ENCODE measurements at places on chromosomes 11 and 22.

DNA sequence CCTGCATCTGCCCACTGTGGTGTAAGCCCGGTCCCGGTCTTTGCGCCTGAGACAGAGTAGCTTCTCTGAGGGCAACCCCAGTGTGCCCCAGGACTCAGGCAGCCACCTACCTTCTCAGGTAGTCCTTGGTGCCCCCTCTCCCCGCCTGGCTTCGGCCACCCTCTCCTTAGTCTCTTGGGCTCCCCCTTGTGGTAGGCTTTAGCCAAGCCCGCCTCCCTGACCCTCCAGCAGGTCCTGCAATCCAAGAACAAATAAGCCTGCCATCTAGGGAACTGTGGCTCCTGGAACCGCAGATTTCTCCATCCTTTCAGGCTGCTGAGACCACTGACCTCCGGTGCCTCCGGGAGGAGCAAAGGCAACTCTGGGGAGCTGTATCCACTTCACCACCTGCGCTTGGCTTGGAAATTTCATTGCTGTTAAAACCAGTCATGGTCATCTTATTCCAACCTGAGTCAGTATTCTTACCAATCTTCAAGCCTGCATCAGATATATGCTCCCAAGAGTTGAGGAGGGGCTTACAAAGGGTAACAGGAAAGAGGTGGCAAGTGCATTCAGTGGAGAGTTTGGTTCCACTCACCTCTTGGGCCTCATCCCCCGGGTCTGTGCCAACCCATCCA lies 52.8 kb upstream of the TENM4 start:
- peak; percentile 64 for DNase-seq
- no peaks in the 10 kb centered on the region for H3K4me1 ChIP-seq
- no peaks in the 10 kb centered on the region for H3K27me3 ChIP-seq
- no peaks in the 10 kb centered on the region for H3K36me3 ChIP-seq
- H3K27ac ChIP-seq = no peak overlapping the region
- H3K4me3 ChIP-seq = no peak overlapping the region

- no peaks in the 10 kb centered on the region for H3K27me3 ChIP-seq
- peak overlapping the region; percentile 81 for H3K4me3 ChIP-seq
- peak overlapping the region; percentile 85 for H3K27ac ChIP-seq
- H3K4me1 ChIP-seq = peaks cover 70% of the 10 kb centered on the region
Measured at GRCh38 chr11:134036492-134037045, 32.3 kb upstream of the JAM3 start.

DNA sequence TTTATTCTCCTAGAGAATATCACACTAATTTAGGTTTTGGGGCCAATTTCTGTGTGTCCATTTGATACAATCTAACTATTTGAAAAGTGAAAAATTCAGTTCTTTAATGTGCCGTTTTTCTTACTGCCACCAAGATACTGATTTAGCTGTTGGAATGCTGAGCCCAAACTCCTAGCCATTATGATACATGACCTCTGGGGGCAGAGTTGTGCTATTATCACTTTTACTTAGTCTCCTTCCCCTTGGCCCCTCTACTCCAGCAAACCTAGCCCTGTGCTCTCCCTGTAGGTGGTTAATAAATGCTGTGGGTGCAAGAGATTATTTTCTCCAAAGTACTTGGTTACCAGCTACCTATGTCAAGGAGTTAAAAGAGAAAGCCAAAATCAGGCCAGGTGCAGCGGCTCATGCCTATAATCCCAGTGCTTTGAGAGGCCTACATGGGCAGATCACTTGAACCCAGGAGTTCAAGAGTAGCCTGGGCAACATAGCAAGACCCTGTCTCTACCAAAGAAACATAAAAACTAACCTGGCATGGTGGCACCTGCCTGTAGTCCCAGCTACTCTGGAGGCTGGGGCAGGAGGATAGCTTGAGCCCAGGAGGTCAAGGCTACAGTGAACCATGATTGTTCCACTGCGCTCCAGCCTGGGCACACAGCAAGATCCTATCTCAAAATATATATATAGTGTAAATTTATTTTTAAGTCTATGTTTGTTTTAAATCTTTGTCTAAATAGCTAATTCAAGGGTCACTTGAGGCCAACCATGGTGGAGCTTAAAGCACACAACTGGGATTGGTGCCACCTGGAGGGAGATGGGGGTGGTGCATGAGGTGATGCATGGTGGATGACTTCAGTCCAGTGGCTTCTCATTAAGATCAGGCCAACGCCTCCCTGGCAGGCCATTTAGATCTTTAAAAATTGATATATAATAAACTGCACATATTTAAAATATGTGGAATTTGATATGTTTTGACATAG lies 193.2 kb upstream of the PLET1 start:
- H3K4me1 ChIP-seq = no peaks in the 10 kb centered on the region
- H3K27ac ChIP-seq = no peak overlapping the region
- no peak overlapping the region for H3K4me3 ChIP-seq
- H3K36me3 ChIP-seq = no peaks in the 10 kb centered on the region
- peak; percentile 26 for DNase-seq

- DNase-seq = no peak
- H3K4me1 ChIP-seq = no peaks in the 10 kb centered on the region
- no peaks in the 10 kb centered on the region for H3K27me3 ChIP-seq
- no peak overlapping the region for H3K27ac ChIP-seq
Measured at GRCh38 chr11:117945047-117945810, 16.0 kb upstream of the TMPRSS13 start.

- peaks cover 7% of the 10 kb centered on the region for H3K4me1 ChIP-seq
- DNase-seq = no peak
- H3K27me3 ChIP-seq = peaks cover 26% of the 10 kb centered on the region
- no peaks in the 10 kb centered on the region for H3K36me3 ChIP-seq
- H3K27ac ChIP-seq = no peak overlapping the region
Measured at GRCh38 chr11:74736031-74736430, 4.8 kb upstream of the CHRDL2 start.

- no peak for DNase-seq
- no peaks in the 10 kb centered on the region for H3K27me3 ChIP-seq
- H3K36me3 ChIP-seq = no peaks in the 10 kb centered on the region
- H3K27ac ChIP-seq = peak overlapping the region; percentile 83
- no peak overlapping the region for H3K4me3 ChIP-seq
Measured at GRCh38 chr11:72630104-72630852, 43.9 kb downstream of the PDE2A start.

- no peaks in the 10 kb centered on the region for H3K27me3 ChIP-seq
- no peaks in the 10 kb centered on the region for H3K36me3 ChIP-seq
- DNase-seq = no peak
- H3K4me1 ChIP-seq = no peaks in the 10 kb centered on the region
- H3K4me3 ChIP-seq = no peak overlapping the region
Measured at GRCh38 chr22:48153726-48154125, 1391.3 kb downstream of the TBC1D22A start.

DNA sequence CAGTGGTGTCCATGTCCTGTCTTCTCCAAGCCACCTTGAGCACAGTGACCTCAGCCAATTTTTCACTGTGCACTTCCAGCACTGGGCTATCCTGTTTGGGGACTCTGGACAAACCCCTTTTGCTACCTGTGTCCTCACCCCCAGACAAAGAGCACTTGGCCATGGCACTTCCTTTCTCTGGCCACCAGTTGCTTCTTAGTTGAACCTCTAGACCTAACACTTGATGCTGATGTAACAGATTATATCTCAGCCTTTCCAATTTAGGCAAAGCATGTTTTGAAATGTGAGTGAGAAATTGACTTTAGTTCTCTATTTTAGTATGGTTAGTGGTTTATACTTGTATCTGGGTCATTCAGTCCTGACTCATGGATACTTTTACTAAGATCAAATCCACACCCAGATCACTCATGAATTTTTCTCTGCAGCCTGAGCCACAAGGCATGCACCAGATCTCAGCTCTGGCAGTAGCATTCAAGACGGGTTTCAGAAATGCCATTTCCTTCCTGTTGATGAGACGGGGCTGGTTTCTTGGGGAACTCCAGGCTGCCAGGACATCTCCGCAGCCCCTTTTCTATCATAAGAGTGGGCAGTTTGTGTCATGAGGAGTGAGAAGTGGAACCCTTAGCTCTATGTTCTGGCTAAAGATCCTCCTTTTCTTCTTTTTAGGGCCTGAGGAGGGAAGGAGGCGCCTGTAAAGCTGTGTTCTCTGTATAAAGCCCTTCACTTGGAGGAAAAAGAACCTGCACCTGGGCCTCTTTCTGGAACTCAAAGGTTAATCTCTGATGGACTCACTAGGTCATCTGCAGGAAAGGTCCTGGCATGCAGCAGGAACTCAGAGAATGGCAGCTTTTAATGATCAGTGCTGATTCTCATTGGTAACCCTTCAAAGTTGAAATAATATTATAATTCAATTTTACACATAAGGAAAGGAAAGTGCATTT lies 185.6 kb upstream of the TENM4 start:
- no peak for DNase-seq
- no peak overlapping the region for H3K4me3 ChIP-seq
- H3K36me3 ChIP-seq = no peaks in the 10 kb centered on the region
- no peak overlapping the region for H3K27ac ChIP-seq

DNA sequence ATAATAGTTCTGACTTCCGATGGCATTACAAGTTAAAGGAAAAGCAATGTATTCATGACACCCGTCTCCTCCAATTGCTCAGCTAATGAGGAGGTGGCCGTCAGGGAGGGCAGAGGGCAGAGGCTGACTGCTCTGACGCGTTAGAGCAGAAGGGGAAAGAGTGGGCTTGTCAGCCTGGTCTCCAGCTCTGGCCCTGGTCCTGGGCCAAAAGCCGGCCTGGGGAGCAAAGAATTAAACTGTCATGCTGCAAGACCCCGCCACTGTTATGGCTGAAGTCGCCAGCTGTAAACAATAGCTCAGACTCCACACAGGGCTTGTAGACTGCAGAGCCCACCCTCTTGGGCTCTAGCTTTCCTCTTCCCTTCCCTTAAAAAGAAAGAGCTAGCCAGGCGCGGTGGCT lies 119.7 kb downstream of the NAT10 start:
- no peaks in the 10 kb centered on the region for H3K36me3 ChIP-seq
- H3K4me1 ChIP-seq = peaks cover 18% of the 10 kb centered on the region
- DNase-seq = no peak
- no peak overlapping the region for H3K4me3 ChIP-seq

GRCh38 chr11:79627281-79627680 lies 186.5 kb upstream of the TENM4 start:
- H3K27me3 ChIP-seq = no peaks in the 10 kb centered on the region
- H3K4me3 ChIP-seq = no peak overlapping the region
- no peak for DNase-seq

- H3K27ac ChIP-seq = no peak overlapping the region
- no peaks in the 10 kb centered on the region for H3K36me3 ChIP-seq
- no peak overlapping the region for H3K4me3 ChIP-seq
- DNase-seq = no peak
- H3K27me3 ChIP-seq = no peaks in the 10 kb centered on the region
Measured at GRCh38 chr11:12016246-12016645, 7.8 kb upstream of the DKK3 start.

DNA sequence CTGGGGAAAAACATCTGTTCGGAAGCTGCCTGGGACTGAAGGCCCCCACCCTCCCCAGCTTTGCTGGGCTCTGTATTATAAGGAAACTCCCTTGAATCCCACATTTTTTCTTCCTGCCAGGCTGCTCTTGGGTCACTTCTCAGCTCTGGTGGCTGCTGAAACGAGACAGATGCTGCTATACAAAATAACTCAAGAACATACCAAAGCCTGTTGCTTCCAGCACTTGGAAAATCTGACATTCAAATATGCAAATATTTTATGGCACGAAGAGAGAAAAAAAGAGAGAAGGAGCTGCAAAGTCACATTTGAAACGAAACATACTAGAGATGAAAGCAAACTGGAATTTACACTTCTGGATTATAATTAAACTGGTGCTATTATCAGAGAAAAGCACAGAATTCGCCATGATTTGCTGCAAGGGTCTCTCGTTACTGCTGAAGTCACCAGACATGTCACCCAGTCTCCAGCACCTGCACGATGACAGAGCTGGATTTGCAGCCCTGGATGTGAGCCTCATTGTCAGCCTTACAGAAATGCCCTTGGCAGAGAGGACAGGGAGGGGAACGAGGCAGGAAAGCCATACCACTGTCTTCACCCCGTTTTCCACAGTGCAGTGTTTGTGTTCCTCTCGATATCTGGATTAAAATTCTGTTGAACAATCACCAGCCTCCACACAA lies 47.9 kb upstream of the IGSF9B start:
- H3K4me3 ChIP-seq = no peak overlapping the region
- H3K27me3 ChIP-seq = no peaks in the 10 kb centered on the region
- H3K36me3 ChIP-seq = no peaks in the 10 kb centered on the region
- DNase-seq = peak; percentile 19
- H3K4me1 ChIP-seq = peaks cover 32% of the 10 kb centered on the region

DNA sequence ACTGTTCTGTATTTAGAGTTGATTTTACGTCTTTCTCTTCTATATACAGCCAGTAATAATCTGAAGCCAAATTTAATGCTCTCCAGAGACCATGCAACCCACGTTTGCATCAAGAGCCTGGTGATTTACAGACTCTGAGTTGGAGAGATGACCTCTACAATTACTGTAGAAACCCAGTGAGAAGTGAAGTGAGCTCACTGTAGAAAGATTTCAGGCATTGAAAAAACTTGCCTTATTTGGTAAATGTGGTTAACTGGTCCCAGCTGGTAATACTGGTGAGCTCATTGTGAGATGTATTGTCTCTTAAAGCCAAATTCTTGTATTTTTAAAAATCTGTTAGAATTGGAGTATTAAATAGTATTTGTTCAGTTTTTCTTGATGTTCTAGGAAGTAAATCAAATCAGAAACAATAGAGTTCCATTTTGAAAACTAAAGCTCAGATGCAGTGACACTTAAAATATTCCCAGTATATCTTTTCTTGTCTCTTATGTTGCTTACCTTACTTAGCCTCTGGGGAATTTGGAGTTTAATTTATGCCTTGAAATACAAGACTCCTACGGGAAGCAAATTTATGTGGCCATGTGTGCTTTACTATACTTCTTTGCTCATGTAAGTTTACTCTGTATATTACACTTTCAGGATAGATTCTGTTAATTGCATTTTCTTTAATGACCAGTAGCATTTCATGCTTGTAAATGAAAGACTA lies 189.9 kb downstream of the ARHGAP42 start:
- no peak overlapping the region for H3K4me3 ChIP-seq
- no peaks in the 10 kb centered on the region for H3K36me3 ChIP-seq
- H3K27ac ChIP-seq = peak overlapping the region; percentile 78
- H3K4me1 ChIP-seq = no peaks in the 10 kb centered on the region
- DNase-seq = no peak

DNA sequence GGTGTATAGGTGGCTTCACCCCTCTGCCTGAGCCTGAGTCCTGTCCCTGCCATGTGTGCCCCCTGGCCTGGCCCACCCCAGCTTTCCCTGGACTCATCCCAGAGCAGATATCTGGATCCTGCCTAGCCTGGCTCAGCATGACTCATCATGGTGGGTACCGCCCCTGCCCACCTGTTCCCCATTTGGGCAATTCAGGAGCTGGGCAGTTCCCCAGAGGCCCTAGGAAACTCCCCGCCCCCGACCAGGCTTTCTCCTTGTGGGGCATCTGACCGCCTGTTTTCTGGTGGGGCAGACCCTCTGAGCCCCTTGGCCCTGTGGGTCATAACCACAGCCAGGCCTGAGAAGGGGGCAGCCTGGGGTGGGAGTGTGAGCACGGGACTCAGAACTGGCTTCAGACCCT lies 4.4 kb downstream of the TSPO start:
- no peak for DNase-seq
- H3K4me3 ChIP-seq = no peak overlapping the region
- H3K4me1 ChIP-seq = peaks cover 64% of the 10 kb centered on the region
- H3K27me3 ChIP-seq = no peaks in the 10 kb centered on the region

Data from heart right ventricle (tissue), 16 donors.